Endodermal cell (in vitro differentiated cells): ENCODE measurements at places on chromosomes 2 and 18. TPM values are rescaled to one million over a fixed set of nuclear protein-coding genes. Genes with fewer than 3 reads are reported as not detected.

Gene MTCL1
- total RNA-seq = 26.0 and 32.2 TPM in 2 replicates

DNA sequence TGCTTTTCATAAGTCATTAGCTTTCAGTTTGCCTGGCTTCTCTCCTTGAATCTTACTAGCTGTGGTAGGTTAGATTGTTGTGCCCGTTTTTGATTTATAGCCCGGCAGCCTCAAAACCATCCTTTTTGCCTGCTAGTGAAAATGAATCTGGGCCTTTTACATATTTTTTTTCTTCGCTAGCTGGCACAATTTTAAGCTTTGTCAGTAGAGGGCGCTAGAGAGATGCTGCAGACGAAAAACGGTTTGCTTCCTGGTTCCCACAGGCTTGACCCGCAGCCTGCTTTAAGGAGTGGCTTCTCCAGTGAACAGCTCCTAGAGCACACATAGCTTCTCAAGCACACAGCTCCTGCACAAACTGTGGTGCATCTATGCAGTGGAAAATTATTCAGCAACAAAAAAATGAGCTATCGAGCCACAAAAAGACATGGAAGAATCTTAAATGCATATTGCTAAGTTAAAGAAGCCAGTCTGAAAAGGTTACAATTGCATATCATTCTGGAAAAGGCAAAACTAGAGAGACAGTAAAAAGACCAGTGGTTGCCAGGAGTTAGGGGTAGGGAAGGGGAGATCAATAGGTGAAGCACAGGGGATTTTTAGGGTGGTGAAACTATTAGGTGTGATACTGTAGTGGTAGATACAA lies 47.9 kb downstream of the E2F6 start:
- H3K27me3 ChIP-seq = no peaks in the 10 kb centered on the region
- H3K27ac ChIP-seq = no peak overlapping the region
- no peak overlapping the region for H3K4me3 ChIP-seq
- DNase-seq = peak; percentile 70
- no peaks in the 10 kb centered on the region for H3K36me3 ChIP-seq

GRCh38 chr2:233966388-233966787 lies 49.2 kb downstream of the TRPM8 start:
- no peaks in the 10 kb centered on the region for H3K36me3 ChIP-seq
- no peaks in the 10 kb centered on the region for H3K4me1 ChIP-seq
- DNase-seq = no peak

GRCh38 chr2:201795607-201796477 lies 10.5 kb upstream of the CDK15 start:
- peak; percentile 81 for DNase-seq
- no peaks in the 10 kb centered on the region for H3K36me3 ChIP-seq
- H3K4me3 ChIP-seq = no peak overlapping the region
- no peaks in the 10 kb centered on the region for H3K27me3 ChIP-seq
- no peaks in the 10 kb centered on the region for H3K4me1 ChIP-seq

- H3K27me3 ChIP-seq = no peaks in the 10 kb centered on the region
- no peak for DNase-seq
- no peaks in the 10 kb centered on the region for H3K36me3 ChIP-seq
- H3K4me3 ChIP-seq = no peak overlapping the region
These were observed 1262.2 kb upstream of the PIK3C3 start for GRCh38 chr18:40692871-40693270.
